ENCODE measurements at places on chromosomes 3 and 15.
A peak's percentile ranks its signal among the peaks of the same experiment; 100 is the strongest.

- no peak for DNase-seq
Measured at GRCh38 chr3:38746641-38747040, 69.4 kb downstream of the SCN10A start.

DNA sequence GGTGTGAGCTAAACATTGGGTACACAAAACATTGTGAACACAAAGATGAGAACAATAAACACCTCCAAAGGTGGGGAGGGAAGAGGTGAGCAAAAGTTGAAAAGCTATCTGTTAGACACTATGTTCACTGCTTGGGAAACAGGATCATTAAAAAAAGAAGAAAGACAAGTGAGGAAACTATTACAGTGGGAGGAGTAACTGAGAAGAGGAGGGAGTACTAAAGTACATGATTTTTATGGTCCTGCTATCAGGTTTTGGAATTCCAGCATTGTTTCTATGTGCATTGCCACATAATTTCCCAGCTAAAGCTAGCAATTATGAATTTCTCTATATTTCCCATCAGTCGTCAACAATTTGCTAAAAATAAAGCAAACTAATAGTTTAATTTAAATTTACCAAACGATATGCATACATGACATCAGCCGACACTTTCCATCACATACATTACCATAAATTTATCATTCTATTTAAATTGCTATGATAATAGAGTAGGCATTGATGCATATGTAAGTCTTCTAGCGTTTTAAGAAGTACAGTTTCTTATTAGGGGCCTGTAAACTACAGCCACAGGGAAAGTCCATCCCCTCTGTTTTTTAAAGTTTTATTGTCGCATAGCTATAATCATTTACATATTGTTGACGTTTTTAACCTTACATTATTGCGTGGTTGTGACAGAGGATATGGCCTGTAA, 221.8 kb downstream of the CHL1 start:
- DNase-seq: no peak

DNA sequence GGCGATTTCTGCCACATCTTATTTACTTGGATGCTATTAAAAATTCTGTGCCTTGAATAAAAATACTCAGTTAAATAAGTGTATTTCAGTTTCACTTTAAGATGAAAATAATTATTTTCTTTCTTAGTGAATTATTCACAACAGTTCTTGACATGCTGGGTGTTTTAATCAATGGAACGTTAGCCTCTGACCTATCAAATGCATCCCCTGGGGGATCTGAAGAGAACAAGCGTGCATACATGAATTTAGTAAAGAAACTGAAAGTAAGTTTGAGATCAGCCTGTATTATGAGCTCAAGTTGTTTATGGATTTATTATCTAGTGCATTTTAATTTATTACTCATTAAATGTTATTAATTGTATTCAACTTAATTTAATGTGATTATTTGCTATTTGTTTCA, 597 bp downstream of the P2RY12 start:
- no peak for DNase-seq

DNA sequence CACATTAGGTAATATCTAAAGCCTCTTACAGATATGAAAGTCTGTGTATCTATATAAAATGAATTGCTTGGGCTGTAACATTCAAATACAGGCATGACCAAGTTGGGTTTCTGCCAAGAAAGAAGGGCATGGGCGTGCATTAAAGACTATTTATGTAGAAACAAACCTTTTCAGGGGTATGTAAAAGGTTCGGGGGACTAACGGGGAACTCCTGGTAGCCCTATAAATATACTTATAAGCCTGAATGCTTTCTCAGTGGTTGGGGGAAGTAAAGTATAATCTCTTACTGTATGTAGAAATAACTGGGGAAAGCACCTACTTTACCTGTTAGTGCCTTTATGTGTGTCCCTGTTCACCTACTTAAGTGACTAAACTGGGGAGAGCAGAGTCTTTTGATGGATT, 154.5 kb upstream of the TBL1XR1 start:
- no peak for DNase-seq

- no peak for DNase-seq
Measured at GRCh38 chr3:20503394-20504082, 317.5 kb upstream of the SGO1 start.

DNA sequence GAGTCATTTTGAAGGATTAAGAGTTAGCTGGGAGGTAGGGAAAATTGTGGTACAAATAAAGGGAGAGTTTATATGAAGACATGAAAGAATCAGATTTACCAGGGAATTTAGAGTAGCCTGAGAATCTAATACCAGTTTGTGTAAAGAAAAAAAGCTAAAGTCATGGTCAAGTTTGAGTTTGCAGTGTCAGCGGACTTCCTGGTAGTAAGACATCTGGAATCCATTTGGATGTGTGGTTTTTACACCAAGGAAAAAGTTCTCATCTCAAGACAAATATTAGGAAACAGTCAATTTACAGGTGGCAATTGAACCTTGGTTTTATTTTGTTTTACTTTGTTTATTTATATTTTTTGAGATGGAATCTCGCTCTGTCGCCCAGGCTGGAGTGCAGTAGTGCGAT, 1.5 kb upstream of the P2RY12 start:
- DNase-seq: no peak

GRCh38 chr3:111541911-111542483, at the start of gene CD96:
Gene CD96, plus strand, starts transcription at chr3:111542197. Its CDS starts 52 bp downstream, at chr3:111542249.
- peak; percentile 71 for DNase-seq

GRCh38 chr3:158743664-158744566, 11.7 kb upstream of the RARRES1 start:
- DNase-seq: no peak

- DNase-seq: no peak
Measured at GRCh38 chr3:45333549-45333948, 54.8 kb upstream of the LARS2 start.

- no peak for DNase-seq
Measured at GRCh38 chr3:164741869-164742268, 336.4 kb downstream of the SI start.

DNA sequence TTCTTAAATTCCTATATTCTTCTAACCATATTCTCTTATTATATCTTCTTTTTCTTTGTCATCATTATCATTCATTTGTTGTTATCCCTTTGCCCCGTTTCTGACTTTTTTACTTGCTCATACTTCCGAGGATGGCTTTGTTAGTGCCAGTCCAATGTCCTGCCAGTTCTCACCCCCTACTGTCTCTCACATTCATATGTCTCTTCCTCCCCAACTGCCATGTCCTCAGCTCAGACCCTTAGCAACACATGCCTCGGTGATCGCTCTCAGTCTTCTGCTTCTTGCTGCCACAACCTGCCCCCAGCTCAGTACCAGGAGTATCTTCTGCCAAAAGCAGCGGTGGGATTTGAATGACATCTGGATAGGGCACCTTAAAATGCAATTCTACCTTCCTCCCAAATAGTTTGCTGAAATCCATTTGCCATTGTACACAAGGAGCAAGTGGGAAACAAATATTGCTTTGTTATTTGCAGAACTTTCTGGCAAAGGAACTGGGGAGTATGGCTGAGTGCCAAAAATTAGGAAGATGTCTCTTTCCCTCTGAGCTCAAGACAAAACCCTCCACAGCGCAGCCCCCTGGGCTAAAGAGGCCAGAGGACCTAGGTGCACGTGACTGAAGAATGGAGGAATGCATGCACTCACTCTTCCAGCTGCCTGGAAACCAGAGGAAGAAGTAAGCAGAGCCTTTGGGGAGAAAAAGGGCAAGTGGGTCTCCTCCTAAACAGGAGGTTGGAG, 57.7 kb upstream of the CTNNB1 start:
- DNase-seq: no peak

- no peak for DNase-seq
Measured at GRCh38 chr15:54387799-54388198, 409.6 kb downstream of the UNC13C start.

GRCh38 chr3:110314512-110315114, 757.0 kb upstream of the NECTIN3 start:
- peak; percentile 49 for DNase-seq

- no peak for DNase-seq
Measured at GRCh38 chr15:80171787-80172186, 19.0 kb downstream of the FAH start.

- no peak for DNase-seq
Measured at GRCh38 chr3:4812591-4812990, 166.6 kb upstream of the BHLHE40 start.

DNA sequence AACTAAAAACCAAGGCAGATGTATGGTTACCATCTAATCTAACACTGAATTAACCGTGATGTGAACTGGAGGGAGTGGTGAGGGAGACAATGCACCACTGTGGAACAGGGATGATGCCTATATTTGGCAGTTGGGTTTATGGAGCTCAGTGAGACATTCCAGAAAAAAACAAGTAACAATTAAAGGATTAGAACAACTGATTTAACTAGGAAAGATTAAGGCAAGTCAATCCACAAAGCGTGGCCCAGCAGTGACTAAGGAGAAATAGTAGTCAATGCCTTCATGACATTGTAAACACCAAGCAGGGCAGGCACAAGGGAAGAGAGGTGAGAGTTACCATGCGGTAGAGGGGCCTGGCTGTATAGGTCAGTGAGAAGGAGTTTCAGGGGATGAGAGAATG, 38.1 kb downstream of the CHAC1 start:
- no peak for DNase-seq

GRCh38 chr15:64982472-64982871, 7.2 kb downstream of the SPG21 start:
- DNase-seq: no peak

- DNase-seq: no peak
Measured at GRCh38 chr15:59001946-59002345, 14.5 kb downstream of the RNF111 start.

DNA sequence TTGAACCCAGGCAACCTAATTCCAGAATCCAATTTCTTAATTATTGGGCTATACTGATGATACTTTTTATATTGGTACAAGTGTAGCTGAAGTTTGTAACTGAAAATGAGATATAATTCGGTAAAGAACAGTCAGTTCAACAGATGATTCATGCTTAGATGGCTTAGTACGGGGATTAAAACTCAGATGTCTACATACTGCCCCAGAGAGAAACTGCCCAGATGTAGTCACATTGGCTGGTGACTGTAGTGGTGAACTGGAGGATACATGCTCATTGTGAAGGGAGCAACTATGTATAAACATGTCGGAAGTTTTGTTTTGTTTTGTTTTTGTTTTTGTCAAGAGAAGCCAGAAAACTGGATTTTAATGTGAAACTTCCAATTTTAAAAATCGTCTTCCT, 179.6 kb downstream of the ADAMTSL3 start:
- DNase-seq: no peak

DNA sequence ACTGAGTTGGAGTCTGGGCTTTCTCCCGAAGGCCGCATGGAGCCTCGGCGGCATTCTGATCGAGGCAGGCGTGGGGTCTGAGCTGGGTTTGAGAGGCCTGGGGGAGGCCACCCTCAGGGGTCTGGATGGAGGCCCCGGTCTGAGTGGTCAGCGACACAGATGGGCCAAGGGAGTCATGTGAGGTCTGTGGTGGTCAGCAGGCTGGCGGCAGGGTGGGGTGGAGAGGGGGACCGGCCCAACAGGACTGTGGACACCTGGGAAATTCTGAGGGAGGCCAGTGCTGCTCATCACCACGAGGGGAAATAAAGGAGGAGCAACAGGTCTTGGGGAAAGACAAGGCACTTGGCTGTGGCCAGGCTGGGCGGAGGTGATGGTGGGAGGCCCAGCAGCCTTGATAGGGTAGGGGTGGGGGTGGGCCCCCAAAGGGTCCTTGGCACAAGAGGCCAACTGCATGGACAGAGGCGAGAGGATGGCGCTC, 16.2 kb downstream of the CTSH start:
- DNase-seq: no peak

- DNase-seq: no peak
Measured at GRCh38 chr3:11953350-11953749, 50.8 kb upstream of the SYN2 start.

DNA sequence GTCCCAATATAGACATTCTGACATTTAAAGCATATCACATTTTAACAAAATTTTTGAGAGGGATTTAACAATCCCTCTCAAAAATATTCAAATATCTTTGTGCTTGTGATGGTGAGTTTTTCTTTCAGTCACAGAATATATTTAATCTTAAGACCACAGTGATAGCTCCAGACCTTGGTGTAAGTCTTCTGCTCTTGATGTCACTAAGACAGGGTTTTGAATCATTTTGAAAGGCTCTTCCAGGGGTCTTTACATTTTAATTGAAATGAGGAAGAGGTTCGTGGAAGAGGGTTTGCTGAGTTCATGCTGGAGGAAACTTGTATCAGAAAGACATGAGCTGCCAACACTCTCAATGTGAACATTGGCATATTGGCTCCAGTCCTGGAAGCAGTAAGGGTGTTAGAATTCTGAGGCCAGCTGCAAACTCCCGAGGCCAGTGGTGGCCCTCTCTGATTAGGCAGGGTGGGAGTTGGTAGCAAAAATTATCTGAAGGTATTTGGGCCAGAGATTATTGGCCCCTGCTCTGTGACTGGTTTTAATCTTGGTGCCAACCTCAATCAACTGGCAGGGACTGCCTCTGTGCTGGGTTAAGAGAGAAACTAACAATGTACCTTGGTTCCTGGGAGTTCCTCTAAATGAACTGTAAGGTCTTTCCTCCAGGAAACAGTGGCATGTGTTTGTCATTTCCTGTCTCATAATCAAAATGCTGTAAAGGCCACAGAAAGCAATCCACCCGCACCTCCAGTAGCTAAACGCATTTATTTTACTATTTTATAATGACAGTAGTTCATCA, 5.3 kb downstream of the POU1F1 start:
- DNase-seq: no peak

- no peak for DNase-seq
Measured at GRCh38 chr3:14131134-14131533, 6.3 kb downstream of the TMEM43 start.

DNA sequence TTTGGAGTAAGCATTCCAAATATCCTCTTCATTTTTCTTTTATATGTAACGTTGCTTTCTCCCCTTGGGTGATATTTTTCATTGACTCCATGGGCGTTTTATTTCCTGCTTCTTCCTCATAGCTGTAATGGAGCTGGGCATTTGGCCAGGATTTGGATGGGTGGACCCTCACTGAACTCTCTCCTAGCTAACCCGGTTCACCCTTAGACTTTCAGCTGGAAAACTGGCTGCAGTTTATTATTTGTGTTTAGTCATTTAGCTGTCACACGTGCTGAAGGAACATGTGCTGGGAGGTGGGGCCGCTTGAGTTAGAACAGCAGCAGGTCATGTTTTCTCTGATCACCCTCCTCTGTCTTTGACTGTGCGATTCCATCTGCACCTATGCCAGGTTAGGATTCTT, 407.6 kb downstream of the ZIC1 start:
- DNase-seq: no peak
